ENCODE measurements at places on chromosomes 11 and 22.

DNA sequence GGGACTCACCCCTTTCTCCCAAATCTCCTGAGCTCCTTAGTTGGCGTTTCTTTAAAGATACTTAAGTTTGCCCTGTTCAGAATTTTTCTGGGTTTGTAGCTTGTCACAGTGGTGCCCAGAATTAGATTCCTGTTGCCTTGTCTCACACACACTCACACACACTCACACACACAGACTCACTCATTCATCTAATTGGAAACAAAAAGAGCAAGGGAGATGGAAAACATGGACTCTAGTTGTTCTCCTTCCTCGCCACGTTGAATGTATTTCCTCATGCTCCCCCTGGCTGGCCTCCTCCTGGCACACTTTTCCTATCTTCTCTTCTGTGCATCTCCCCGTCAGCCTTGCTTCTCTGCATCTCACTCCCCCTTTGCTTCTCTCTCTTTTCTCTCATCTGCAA is 752.3 kb downstream of the NTM start:
- no peak for DNase-seq

DNA sequence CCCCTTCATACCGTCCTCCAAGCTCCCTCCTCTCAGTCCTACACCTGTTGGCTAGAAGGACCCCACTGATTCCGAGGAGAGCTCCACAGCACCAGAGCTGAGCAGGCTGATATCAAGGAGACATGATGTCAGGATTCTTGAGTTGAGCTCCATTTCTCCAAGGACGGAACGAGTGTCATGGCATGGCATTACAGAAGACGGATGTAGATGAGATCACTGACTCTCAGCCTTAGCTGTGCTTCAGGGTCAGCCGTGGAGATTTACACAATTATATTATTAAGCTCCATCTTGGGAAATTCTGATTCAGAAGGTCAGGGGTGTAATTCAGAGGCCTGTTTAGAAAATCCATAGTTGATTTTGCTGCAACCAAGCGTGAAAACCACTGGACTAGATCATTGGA is 428.9 kb upstream of the B3GAT1 start:
- no peak for DNase-seq

DNA sequence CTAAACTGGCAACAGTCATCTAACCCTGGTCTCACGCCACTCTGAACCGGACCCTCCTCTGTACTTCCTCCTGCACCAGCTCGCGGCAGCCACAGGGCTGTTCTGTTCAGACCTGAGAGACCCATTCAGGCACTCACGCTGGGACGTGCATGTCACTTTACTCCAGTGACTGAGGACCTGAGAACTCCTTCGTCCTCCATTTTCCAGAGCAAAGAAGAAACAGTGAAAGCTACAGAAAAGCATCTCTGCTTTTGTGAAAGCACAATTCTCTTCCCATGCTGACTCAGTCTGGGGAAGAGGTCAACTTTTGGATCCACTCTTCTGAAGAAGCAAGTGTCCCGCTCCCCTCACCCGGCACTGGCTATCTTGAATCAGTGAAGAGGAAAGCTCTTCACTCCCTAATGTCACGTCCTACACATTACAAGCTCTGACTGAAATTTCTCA is 24.5 kb downstream of the PISD start:
- DNase-seq: peak; percentile 52

DNA sequence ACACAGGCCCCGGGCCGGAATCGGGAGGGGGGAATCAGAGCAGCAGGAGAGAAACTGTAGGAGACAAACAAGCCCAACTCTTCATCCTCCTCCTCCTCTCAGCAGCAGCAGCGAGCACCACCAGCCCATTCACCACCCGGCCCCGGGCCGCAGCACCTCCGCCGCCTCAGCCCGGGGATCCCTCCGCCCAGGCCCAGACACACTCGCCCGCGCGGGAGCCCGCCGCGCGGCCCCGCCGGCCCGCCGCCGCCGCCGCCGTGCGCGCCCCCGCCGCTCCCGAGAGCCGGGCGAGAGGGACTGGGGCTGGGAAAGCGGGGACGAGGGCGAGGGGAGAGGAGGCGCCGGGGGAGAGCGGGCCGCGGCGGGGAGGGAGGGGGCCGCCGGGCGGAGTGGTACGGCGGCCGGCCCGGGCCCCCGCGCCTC is at the start of gene PHF21A:
TSS of gene PHF21A (minus strand) at position 154 of the 423 bp plus-strand sequence. CDS start 37,235 bp downstream, outside the sequence.
- peak; percentile 89 for DNase-seq

- no peak for DNase-seq
These were observed 14.7 kb downstream of the MGAT3 start for GRCh38 chr22:39471381-39472141.

GRCh38 chr11:32426192-32426591 is 9.1 kb downstream of the WT1 start:
- no peak for DNase-seq

Measured in body of pancreas (tissue), 4 donors.